ENCODE measurements at places on chromosomes 13 and 19.

- no peak for DNase-seq
Observed at GRCh38 chr19:48475369-48476068, 6.3 kb downstream of the CYTH2 start.

- no peak for DNase-seq
Observed at GRCh38 chr19:21264416-21264815, 64.8 kb downstream of the ZNF708 start.

DNA sequence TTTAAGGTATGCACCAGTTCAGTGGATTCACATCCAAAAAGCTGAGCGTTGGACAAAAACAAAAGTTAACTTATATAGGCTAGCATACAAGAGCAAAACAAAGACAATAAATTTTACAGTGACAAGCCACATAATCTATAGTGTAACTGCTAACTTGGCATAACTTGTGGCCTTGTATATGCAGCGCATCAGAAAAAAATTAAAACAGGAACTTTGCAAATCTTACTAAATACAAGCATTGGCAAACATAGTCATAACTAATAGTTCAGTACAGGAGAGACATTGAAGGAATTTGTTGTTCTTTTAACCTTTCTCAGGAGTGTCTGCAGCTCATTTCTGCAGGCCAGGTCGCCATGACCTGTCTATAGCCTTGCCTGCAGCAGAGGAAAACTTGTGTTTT is 54.6 kb downstream of the OR10H4 start:
- DNase-seq = no peak

DNA sequence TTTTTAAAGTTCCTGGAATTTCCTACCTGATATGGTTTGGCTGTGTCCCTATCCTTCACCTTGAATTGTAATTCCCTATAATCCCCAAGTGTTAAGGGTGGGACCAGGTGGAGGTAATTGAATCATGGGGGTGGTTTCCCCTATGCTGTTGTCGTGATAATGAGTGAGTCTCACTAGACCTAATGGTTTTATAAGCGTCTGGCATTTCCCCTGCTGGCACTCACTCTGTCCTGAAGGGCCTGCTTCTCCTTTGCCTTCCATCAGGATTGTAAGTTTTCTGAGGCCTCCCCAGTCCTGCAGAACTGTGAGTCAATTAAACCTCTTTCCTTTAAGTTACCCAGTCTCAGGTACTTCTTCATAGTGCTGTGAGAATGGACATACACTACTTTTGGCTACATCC is 298.7 kb downstream of the HS6ST3 start:
- no peak for DNase-seq

- no peak for DNase-seq
Observed at GRCh38 chr13:30830638-30830965, 75.5 kb upstream of the MEDAG start.

DNA sequence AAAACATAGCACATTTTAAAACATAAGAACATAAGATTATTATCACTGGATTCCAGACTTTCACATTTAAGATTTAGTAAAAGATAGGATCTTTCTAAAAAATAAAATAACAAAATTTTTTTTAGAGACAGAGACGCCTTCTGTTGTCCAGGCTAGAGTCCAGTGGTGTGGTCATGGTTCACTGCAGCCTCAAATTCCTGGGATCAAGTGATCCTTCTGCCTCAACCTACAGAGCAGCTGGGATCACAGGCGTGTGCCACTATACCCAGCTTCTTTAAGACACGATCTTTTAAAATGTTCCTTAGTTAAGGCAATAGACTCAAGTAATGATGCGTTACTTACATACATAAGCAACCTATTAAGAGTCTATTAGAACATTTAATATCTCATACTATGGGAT is 32.7 kb downstream of the ALG5 start:
- no peak for DNase-seq

- no peak for DNase-seq
Observed at GRCh38 chr13:64704121-64704649, 2526.0 kb downstream of the PCDH9 start.

GRCh38 chr13:88866195-88866594 is 1195.0 kb downstream of the SLITRK5 start:
- no peak for DNase-seq

GRCh38 chr13:51257187-51257586 is 35.0 kb downstream of the FAM124A start:
- no peak for DNase-seq

- DNase-seq = no peak
Observed at GRCh38 chr13:74132776-74133656, 1.2 kb downstream of the KLF12 start.

- DNase-seq = no peak
Observed at GRCh38 chr13:26382366-26382765, 128.4 kb downstream of the CDK8 start.

DNA sequence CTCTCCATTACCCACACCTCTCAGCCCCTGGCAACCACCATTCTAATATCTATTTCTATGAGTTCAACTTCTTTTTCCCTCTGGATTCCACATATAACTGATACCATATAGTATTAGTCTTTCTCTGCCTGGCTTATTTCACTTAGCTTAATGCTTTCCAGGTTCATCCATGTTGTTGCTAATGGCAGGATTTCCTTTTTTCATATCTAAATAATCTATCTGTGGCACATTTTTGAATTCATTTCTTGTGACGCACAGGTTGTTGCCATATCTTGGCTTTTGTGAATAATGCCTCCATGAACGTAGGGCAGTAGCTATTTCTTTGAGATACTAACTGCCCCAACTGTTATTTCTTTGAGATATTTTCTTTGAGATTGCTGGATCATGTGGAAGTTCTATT is 235.6 kb downstream of the SPRY2 start:
- no peak for DNase-seq

GRCh38 chr13:49759503-49759902 is 33.0 kb downstream of the KPNA3 start:
- no peak for DNase-seq

- DNase-seq = no peak
Observed at GRCh38 chr13:43769529-43769928, 17.2 kb downstream of the ENOX1 start.

- DNase-seq = no peak
Observed at GRCh38 chr19:51521357-51521756, 10.1 kb downstream of the SIGLEC6 start.

- no peak for DNase-seq
Observed at GRCh38 chr19:46624958-46625661, at the start of gene PTGIR. TSS of gene PTGIR (minus strand) at chr19:46625089. CDS start at chr19:46624225, 864 bp downstream.

DNA sequence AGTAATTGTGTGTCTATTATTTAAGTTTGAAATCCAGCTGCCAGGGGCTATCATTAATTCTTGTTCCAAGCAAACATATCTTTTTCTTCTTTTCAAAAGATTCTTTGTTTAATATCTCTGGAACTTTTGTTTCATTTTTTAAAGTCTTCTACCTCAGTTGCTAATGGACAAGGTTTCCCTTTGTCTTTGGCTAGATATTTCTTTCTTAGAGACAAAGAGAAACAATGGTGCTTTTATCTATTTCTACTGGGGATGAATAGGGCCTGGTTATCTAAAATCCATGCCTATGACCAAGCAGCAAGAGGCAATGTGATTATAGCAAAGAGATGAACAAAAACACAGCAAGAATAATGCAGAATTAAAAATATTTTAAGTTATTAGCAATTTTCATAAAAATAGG is 661.3 kb upstream of the KLF12 start:
- DNase-seq = no peak

- no peak for DNase-seq
Observed at GRCh38 chr13:31793246-31793645, 53.9 kb downstream of the RXFP2 start.

- no peak for DNase-seq
Observed at GRCh38 chr13:82341116-82341515, 1541.2 kb downstream of the SLITRK1 start.

GRCh38 chr13:98333486-98333885 is 156.4 kb upstream of the RNF113B start:
- no peak for DNase-seq

DNA sequence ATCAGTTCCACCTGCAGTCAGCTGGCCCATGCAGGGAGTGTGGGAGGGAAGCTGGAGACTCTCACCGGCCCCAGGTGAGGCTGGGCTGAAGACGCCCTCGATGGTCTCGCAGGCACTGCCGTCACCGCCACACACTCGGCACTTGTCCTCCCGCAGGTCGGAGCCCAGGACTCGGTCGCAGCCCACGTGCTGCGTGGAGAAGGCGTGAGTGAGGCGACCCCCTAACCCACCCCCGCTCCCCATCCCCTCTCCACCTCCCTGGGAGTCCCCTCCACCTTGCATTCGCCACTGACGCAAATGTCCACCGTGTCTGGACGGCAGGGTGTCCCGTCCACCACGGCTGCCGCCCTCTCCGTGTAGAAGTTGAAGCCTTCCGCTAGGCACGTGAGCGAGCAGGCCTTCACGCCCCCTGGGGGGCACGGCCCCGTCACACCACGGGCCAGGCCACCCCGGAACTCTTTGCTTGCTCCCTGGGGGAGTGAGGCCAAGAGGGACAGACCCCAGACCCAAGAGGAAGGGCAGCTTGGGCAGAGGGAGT is 12.0 kb upstream of the MYO1F start:
- no peak for DNase-seq

DNA sequence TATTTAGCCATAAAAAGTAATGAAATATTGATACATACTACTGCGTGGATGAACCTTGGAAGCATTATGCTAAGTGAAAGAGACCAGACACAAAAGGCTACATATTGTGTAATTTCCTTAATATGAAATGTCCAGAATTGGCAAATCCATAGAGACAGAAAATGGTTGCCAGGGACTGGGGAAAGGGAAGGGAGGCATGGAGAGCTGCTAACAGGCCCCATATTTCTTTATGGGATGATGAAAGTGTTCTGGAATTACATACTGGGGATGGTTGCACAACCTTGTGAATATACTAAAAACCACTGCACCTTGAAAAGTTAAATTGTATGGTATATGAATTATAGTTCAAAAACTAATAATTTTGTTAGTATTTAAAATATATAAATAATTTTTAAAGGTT is 3.6 kb downstream of the IFT88 start:
- no peak for DNase-seq

DNA sequence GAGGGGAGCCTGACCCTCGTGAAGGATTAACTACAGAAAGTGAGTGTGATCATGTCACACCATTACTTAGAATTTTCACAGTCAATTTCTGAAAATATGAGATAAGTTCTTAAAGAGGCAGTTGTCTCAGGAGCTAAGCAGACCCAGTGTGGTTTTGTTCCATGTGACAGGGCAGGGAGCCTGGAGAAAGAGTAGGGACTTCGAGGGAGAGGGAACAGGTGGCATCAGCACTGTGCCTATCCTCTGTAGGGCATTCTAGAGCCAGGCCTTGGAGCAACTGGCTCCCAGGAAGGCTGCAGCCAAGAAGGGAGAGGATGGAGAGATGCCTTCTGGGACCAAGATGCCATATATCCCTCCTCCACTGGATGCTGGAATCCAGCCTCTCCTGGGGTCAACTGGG is 183.0 kb downstream of the TSHZ3 start:
- no peak for DNase-seq

DNA sequence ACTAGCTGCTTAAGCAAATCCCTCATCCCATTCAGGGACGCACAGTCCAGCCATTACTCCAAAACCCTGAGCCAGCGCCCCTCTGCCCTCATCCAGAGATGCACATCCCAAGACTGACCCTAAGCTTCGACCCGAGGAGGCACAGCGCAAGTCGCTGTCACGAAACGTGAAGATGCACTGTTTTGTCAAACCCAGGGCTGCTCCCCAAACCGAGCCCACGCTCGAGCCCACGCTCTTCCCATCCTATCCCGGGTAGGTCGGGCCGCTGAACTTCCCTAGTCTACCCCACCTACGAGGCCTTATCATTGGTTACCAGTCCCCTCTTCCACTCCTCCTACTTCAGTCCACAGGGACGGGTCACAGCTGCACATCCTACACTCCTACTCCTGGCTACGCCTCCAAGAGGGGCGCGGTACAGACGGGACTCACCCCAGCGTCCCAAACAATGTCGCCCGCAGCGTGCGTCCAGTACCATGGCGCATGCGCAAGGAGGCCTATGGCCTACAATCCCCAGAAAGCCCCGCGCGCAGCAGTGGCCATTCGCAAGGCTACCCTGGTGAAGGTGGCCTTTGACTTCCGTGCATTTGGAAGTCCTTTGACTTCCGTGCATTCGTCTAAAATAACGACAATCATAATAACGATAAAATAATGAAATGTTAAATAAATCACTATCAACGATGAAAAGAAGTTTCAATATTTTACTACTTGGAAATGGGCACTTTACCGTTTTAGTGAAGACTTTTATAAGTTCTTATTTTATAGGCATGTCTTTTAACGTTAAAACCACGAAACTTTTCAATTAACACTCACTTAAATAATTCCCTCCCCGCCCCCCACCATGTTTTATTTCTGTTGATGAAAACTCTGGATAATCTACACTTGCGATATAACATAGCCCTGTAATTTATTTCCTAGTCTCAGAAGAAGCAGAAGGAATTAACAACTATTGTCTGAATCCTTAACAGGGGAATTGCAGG is at the start of gene ZNF285:
TSS of gene ZNF285 (minus strand) at position 470 of the 977 bp plus-strand sequence. CDS start 4,395 bp downstream, outside the sequence.
- DNase-seq = no peak

DNA sequence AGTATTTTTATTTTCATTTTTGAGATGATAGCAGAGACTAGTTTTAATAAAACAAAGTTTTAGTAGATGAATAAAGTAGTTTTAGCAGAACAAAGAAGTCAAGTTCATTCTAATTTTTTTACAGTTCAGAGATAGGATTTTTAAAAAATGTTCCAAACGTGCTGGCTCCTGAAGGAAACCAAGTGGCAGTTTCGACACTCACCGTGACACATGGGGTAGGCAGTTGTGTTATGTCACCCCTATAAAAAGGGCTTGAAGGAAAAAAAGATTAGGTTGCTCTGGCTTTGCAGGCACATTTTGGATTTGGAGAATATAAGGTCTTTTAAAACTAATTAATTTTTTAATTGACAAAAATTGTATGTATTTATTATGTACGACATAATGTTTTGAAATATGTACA is 305.2 kb downstream of the NDFIP2 start:
- no peak for DNase-seq

Measured in NCI-H1436 treated with DMSO at 0.1 percent for 48 hours (cell line).